Mucosa of gallbladder (tissue), 1 donor: ENCODE measurements at places on chromosomes 2 and 18.

GRCh38 chr18:60003610-60004185, 103.9 kb downstream of the PMAIP1 start:
- no peak for DNase-seq

- no peak for DNase-seq
Measured at GRCh38 chr2:8501061-8501720, 180.7 kb upstream of the ID2 start.

DNA sequence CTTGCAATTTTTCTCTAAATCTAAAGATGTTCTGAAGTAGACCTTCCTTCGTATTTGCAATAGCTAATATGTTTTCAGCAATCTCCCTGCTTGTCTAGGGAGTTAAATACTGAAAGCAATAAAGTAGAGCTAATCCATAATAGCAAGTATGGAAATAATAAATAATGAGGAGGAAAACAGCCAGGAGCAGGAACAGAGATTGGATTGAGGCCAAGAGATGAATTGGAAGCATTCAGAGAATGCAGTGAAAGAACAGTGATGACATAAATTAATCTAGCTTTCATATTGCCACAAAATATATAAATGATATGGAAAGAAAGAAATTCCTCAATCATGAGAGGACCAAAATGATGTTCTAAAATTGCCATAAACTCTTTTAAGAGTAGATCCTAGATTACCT, 679.7 kb downstream of the METTL4 start:
- DNase-seq, result no peak

DNA sequence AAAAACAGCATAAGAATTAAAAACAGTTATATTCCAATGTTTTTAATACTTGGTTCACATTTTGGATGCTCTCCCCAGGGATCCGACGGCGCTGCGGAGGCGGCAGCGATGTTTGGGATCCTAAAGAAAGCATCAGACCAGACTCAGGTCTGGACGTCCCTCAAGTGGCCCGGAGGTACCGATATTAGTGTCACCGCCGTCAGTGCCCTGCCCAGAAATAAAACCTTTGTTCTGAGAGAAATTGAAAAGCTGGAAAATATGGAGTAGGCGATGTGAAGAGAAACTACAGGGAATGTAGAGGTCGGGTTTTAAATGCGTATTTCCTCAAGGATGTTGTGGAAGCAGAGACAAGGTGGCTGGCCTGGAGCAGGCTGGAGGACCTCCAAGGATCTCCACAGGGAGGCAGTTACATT, 683 bp upstream of the TBC1D8 start:
- DNase-seq, result no peak

DNA sequence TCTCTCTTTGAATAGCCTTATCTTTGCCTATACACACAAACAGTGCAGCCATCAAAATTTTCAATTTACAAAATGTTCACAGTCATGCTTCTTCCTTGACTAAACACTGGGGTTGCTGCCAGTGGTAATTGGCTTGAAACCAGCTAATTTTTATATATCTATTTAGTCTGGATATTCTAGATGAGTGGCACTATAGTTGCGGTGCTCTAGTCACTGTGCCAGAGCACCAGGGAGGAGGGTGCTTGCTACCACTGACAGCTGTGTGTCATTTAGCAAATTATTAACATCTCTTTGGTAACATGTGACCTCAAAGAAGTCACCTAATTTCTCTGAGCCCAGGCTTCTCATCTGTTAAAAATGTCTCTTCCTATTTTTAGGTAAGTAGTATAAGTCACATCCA, 130.4 kb downstream of the MEIS1 start:
- no peak for DNase-seq

DNA sequence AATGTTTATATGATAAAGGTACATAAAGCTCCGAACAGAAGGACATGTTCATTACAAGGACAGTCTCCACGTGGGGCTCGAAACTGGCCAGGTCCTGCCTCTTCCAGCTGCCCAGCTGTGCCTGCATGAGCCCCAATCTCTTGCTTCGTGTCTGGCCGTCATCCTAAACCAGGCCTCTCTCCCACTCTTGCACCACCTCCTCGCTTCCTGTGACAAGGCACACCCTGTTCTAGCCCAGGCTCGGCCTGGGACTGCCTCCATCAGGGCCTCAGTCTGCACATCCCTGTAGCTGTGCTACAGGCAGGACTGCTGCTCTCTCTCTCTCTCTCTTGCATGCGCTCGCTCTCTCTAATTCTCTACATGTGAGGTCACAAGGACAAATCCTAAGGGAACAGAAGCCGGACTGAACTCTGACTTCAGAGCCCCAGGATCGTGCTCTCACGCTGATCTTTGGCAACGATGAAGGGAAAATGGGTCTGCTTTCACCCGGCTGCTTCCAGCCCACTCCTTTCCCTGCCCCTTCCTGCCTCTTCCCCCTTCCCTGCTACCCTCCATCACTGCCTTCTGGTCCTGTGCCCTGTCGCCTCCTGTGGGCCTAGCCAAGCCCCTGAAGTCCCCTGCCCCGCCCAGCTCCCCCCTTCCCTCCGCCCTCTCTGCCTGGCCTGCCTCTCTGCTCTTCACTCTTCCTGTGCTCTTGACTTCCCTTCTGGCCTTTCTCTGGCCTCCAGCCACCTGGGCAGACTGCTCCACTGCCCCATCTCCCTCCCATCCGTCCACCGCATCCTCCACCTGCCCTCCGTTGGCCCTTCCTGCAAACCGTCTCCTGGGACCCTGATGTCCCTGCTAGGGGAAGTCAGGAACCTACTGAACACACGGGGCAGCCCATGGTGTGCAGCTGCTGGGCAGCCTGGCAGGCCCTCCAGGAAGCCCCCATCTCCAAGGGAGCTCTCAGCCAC, 7.8 kb upstream of the GPR55 start:
- no peak for DNase-seq

DNA sequence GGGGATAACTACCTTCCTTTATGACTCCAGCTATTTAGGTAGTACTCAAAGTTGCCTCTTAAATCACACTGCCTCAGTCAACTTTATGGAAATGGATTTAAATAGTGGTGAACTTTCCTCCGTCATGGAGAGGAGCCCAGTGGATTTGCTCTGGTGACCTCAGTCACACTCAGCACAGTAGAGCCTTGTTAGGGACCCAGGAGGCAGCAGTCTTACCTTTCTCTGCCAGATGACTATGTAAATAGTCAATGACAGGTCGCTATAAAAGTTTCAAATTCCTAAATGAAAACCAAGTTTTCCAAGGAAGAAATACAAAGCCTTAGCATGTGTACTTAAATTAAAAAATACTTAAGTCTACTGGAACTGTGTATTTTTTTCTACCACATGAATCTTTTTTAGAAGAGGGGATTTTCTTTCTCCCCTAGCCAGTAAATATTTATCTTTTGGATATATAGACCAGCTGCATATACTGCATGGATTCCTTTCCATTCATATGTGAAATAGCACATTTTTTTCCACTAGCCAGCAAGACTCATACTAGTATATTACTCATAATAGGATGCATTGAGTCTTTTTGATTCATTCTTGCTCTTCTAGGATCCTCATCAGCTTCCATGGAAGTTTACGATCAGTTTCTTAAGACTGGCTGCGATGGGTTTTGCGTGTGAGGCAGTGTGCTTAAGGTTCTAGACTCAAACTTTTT, 147.1 kb downstream of the FMNL2 start:
- no peak for DNase-seq

DNA sequence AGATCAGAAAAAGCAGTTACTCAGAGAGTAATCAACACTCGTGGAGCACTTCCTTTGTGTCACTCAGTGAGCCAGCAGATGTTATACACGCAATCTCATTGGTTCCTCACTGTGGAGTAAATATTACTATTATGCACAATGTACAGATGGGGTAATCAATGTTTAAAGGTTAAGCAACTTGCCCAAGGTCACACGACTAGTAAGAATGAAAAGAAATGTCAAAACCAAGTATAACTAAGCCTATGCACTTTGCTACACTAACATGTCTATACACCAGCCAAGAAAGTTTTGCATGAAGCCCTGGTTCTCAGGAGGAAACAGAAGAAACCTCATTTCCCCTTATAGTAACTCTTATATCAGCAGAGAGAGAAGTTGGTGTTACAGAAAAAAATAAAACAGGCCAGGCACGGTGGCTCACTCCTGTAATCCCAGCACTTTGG, 5.4 kb downstream of the METTL21A start:
- no peak for DNase-seq

DNA sequence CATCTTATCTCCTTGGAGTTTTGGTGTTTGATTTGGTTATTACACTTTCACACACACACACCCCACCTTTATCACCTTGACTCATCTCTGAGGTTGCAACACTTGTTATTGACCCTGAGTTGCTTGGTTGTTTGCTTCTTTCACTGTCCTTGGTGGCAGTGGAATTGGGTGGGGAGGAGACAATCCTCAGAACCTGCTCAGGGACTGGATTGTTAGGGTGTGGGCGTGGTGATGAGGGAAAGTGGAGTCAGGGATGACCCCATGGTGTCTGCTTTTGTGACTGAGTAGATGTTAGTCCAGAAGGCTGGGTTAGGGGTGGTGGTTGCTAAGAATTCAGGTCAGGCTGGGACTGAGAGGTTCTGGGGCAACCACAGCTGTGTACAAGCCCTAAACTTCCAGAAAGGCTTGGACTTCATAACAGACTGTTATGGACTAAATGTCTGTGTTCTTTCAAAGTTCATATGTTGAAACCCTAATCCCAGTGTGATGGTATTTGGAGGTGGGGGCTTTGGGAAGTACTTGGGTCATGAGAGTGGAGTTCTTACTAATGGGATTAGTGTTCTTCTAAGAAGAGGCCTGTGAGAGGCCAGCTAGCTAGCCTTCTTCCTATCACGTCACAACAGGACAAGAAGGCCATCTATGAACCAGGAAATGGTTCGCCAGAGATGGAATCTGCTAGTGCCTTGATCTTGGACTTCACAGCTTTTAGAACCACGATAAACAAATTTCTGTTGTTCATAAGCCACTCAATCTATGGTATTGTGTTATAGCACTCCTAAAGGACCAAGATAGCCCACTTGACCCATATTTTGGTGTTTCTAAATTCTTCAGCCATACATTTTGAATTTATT, 3.4 kb upstream of the DIS3L2 start:
- DNase-seq, result no peak

DNA sequence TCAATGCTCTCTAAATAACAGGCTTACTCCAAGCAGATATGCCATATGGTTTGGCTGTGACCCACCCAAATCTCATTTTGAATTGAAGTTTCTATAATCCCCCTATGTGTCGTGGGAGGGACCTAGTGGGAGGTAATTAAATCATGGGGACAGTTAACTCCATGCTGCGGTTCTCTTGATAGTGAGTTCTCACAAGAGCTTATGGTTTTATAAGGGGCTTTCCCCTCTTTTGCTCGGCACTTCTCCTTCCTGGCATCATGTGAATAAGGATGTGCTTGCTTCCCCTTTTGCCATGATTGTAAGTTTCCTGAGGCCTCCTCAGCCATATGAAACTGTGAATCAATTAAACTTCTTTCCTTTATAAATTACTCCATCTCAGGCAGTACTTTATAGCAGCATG, 302.7 kb upstream of the ZC3H15 start:
- no peak for DNase-seq

DNA sequence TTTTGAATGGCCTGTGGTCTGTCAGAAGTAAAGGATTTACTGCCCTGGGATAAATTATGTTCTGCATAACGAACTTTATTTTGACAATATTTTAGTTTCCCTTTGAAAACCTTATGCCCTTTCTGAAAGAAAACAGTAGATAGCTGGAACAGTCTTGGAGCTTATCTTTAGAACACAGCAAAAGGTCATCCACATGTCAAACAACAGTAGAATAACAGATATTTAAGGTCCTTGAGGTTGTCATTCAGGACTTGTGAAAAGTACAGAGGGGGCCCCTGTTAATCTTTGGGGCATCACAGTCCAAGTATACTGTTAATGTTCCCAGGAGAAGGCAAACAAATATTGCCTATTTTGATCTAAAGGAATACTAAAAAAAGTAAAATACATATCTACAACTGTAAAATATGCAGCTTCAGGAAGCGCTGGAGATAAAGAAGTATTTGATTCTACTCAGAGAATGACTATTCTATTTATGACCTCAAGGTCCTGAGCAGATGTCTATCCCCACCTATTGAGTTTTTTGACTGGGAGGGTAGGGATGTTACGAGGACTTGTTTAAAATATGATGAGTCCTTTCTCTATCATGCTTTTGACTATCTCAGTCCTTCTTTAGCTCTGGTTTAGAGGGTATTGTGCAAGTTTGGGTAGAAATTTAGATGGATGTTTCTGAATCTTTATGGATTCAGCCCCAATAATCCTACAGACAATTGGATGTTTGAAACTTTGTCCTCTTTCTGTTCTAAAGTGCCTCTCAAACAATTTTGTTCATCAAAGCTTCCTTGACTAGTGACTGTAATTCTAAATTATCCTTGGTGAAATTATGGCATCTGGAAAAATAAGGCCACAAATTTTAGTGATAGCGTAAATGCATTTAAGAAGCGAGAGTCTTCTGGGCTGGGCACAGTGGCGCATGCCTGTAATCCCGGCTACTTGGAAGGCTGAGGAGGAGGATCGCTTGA, 25.1 kb upstream of the TMEM214 start:
- no peak for DNase-seq

GRCh38 chr2:29697715-29698114, 223.7 kb downstream of the ALK start:
- DNase-seq, result no peak

DNA sequence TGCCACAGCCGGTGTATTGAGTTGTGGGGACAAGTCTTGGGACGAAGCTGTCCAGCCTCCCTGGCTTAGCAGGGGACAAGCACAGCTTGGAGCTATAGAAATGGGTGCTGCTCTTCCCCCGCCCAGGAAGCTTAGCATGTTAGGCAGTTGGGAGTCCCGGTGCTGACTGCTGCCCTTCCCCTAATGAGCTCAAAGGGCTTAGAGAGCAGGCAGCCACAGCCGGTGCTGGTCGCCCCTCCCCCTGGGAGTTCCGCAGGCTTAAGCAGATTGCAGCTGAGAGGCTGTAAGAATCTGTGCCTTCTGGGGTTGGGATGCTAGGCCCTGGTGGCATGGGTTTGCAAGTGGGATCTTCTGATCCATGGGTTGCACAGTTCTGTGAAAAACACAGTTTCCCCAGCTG, 237.3 kb downstream of the DCDC2C start:
- DNase-seq, result no peak

- no peak for DNase-seq
Measured at GRCh38 chr2:196104066-196104465, 35.4 kb upstream of the DNAH7 start.

- DNase-seq, result no peak
Measured at GRCh38 chr2:237629188-237629534, 1.8 kb downstream of the LRRFIP1 start.

DNA sequence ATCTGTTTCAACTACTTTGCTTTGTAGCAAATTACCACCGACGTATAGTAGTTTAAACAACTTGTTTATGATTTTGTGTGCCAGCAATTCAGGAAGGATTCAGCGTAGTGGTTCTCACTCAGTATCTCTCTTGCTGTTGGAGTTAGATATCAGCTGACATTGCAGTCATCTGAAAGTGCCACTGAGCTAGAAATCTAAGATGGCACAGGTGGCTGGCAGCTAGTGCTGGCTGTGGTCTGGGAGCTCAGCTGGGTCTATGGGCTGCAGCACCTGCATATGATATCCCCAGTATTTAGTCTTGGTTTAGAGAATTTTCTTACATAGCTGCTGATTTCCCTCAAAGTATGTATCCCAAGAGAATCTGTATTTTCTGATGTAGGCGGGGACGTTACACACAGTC, 235.6 kb downstream of the SCG2 start:
- DNase-seq, result no peak
